RPMI7951 (cell line): ENCODE measurements at places on chromosomes 3 and 15.

DNA sequence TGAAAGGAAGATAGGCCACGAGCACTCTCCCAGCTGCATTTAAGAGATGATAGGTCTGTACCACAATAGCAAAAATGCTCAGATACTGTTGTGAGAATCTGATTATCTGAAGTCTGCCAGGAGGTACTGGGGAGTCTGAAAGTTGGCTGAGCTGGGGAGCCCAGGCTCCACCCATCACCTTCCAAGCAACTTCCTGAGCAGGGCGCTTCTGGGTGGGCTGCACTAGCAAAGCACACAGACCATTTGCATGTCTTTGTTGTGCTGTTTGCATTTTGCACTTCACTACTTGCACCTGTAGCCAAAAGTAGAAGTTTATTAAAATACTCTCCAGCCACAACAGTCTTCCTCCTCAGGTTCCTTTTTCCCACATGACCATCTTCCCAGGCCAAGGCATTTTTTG, 133.2 kb downstream of the ALDH1A2 start:
- no peak for DNase-seq

DNA sequence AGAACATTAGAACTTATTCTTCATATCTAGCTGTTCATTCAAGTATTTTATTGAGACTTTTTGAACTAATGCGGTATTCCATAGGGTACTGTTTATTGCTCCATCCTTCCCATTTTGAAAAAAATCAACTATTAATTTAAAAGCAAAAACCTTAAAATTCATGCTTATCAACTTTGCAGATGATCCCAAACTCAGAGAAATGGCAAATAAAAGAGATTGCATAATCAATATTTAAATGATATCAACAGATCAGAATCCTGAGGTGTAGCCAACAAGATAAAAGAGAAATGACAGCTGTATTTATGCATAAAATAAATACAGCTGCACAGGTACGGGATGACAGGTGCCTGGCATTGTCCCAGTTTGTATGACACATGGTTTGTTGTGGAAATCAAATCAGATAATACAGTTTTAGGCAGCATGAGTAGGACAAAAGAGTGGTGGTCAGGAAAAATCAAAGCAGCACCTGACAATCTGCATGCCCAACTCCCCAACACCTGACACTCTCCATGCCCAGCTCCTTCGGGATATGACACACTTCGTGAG, 42.4 kb upstream of the CMTM8 start:
- no peak for DNase-seq

DNA sequence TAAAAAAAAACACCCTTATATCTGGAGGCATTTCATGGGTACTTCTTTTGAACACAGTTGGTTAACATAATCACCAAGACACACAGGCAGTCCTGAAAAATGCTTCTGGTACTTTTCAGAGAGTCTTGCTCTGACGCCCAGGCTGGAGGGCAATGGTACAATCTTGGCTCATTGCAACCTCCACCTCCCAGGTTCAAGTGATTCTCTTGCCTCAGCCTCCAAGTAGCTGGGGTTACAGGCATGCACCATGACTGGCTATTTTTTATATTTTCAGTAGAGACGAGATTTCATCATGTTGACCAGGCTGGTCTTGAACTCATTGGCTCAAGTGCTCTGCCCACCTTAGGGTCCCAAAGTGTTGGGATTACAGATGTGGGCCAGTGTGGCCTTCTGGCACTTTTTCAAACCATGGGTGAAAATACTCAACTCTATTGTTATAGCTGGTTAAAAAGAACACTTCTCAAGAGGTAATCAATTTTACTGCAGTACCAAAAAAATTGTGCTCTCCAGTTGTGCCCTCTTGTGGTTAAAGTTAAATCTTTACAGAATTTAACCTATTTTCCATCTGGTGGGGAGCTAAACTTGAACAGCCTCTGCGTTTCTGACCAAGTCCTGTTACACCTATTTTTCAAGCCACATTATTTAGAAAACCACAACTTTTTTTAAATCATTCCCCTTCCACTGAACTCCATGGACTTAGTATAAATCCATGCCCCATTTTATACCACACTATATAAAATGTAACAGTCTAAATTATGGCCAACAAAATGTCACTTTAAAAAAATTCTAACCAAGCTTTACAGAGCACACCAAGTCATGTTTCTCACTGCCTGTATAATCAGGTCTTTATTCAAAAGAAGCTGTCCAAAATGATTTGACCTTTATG, 1.2 kb upstream of the SNAPC5 start:
- DNase-seq: peak; percentile 46

DNA sequence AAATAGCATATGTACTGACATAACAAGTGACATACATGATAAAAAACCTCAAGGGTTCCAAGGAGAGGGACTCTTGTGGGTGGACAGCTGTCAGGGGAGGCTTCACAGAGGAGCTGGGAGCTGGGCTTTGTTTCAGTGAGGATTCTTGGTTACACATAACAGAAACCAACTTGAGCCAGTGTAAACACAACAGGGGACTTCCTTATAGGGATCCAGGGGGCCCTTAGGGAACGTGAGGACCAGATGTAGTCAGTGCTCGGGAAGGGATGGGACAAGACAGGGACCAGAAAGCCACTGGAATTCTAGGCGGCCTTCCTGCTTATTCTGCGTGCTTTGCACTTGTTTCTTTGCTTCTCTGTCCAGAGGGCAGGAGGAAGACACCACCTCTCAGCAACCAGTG, 34.9 kb downstream of the SNAPC5 start:
- no peak for DNase-seq

GRCh38 chr3:169391672-169392071, 271.8 kb downstream of the MECOM start:
- no peak for DNase-seq

DNA sequence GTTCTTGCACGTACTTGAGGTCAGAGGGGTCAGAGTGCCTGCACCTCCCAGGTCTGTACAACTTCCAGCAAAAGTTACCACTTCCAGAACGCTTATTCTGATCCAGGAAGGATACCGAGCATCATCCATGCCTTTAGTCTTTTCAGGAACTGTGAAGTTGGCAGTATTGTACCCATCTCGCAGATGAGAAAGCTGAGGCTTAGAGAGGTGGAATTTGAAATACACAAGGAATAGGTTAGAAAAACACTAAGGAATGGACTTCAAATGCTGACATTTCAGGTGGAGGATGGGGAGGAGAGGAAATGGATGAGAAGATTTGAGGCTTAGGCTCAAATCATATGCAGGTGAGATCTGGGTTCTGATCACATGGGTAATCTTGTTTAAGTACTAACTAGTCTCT, 11.2 kb downstream of the ESYT3 start:
- DNase-seq: no peak

DNA sequence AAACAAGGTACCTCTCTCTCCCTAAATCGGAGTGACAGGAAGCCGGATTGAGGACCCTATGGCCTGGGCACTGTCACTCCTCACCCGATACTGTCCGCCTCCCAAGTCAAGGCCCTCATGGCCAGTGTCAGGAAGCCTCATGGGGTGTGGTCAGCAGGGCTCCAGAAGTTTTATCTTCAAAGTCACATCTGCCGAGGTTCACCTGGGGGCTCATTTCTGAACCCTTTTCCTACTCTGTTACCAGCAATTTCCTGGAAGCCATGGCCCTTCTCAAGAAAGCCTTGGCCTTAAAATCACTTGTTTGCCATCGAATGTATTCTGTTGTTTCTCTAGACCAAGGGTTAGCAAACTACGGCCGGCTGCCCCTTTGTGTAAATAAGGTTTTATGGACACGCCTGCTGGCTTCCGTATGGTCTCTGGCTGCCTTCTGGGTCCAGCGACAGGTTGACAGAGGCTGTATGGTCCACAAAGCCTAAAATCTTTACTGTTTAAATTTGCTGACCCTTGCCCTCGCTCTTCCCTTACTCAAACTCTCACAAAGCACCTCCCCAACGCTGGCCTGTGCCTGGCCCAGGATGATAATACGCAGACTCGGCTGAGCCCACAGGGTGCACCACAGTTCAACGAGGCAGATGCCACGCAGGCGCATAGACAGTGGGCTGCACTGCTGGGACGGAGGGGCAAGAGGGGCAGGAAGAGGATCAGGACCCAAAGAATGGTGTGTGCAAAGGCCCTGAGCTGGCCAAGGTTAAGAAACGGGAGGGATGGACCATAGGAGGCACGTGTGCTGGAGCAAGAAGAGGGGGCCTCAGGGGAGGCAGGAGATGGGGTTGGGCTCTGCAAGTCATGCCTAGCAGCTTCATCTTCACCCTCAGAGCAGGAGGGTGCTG, 24.7 kb upstream of the DUSP7 start:
- DNase-seq: no peak

GRCh38 chr15:36925653-36926426, 174.5 kb downstream of the MEIS2 start:
- no peak for DNase-seq

DNA sequence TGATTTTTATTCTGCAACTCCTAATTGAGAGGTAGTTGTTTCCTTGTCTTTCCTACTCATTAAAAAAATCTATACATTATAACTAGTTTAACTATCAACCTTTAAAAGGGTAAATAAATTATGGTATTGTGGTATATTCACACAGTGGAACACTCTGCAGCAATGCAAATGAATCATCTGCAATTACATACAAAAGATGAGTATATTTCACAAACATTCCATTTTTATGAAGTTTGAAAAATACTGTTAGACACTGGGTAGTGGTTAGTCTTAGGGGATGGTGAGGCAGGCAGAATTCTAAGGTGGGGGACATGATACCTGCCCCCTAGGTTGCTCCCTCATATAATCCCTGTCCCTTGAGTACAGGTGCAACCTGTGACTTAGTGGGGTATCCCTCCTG, 44.0 kb upstream of the MAGI1 start:
- no peak for DNase-seq

GRCh38 chr15:64687172-64687571, 88.2 kb downstream of the RBPMS2 start:
- no peak for DNase-seq

DNA sequence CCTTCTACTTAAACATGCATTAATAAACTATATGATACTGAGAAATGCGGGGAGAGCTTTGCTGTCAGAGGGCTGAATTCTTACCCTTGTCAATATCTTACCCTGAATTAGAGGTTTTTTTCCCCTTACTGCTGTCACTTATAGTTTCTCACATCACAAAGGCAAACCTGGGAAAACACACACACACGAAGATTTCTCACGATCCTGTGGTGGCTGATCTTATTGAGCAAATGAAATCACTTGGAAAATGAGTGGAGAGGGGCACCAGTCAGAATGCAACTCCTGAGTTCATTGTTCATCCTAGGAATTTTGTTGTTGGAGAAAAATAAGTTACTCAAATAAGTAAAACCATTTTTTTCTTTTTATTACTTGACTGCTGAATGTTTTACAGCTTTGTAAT, 673.6 kb downstream of the EDEM1 start:
- DNase-seq: no peak

- DNase-seq: no peak
Measured at GRCh38 chr3:16430717-16431630, 82.5 kb downstream of the RFTN1 start.

DNA sequence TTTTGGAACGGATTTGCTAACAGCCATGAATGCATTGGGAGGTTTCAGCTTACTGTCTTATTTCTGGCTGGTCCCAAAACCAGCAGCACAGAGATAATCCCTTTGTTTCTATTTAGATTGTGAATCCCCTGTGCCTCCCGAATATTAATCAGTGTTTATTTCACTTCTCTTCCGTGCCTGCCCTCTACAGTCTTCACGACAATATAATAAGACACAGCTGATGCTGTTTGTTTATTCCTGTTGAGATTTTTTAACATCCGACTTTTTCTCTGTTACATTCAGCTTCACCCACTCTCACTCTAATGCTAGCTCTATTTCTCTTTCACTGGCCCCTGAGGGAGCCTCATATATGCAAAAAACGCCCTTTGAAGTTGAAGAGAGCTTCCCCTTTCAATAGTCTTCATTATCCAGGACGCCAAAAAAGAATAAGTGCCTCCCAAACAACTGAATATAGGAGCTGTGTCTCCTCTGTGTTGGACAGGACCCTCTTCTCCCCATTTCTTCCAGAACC, 995.3 kb downstream of the ROBO2 start:
- DNase-seq: no peak

DNA sequence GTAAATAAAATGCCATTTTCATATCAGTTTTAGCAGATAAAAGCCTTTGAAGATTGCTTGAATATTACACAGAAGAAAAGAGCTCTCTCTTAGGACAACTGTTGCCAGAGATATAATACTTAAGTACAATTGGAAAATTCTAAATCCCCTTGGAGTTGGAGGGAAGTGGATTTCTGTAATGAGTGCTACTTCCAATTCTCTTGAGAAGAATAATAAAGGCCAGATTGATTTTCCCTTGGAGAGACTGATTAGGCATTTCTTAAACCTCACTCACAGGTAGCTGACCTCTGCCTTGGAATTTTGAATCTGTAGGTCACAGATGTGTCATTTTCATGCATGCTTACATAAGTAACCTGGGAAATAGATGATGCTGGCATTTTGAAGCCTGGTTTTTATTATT, 29.8 kb upstream of the PSMD6 start:
- no peak for DNase-seq

DNA sequence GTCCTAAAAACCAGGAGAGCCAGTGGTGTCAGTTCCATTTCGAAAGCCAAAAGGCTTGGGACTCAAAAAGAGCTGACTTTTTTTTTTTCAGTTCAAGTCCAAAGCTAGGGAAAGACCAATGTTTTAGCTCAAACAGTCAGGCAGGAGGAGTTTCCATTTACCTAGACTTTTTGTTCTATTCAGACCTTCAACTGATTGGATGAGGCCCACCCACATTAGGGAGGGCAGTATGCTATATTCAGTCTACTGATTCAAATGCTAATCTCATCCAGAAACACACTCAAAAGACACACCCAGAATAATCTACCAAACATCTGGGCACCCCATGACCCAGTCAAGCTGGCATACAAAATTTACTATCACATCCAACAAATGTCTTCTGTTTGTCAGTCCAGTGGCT, 374.0 kb downstream of the KCNH8 start:
- DNase-seq: no peak

- peak; percentile 63 for DNase-seq
Measured at GRCh38 chr15:23467110-23467600, 20.1 kb upstream of the GOLGA6L2 start.

DNA sequence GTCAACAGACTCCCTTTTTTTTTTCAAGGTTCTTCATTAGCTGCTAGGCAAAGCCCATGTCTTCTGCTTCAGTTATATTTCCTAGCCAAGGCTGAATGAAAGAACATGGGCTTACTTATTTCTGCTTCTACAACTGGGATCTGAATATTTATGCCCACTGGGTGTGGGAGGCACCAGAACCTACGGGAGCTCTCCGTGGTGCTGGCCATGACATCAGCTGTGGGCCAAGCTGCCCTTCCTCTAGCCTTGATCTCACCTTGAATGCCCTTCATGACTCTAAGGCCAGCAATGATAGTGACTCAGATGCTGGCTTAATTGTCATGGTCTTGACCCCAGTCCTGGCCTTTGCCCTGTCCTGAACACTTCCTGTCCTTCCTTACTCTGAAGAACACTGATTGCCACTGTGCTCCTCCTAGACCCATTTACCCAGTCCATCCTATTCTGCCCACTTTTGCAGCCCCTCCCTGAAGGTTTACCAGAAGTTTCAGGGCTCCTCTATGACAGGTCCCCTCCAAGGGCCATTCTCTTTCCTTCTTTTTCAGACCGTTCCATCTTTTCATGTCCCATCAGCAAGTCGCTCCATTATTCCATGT, 32.8 kb upstream of the PRR20G start:
- DNase-seq: peak; percentile 24

- no peak for DNase-seq
Measured at GRCh38 chr3:178870085-178870484, 201.5 kb downstream of the ZMAT3 start.
